Inflammatory macrophage treated with lipopolysaccharide for 4 hours (primary cell): ENCODE measurements at places on chromosomes 11 and 22.

- no peak for DNase-seq
Observed at GRCh38 chr22:19461506-19461905, 14.0 kb upstream of the C22orf39 start.

GRCh38 chr11:94638301-94638901, 71.2 kb downstream of the PIWIL4 start:
- DNase-seq = peak; percentile 30

DNA sequence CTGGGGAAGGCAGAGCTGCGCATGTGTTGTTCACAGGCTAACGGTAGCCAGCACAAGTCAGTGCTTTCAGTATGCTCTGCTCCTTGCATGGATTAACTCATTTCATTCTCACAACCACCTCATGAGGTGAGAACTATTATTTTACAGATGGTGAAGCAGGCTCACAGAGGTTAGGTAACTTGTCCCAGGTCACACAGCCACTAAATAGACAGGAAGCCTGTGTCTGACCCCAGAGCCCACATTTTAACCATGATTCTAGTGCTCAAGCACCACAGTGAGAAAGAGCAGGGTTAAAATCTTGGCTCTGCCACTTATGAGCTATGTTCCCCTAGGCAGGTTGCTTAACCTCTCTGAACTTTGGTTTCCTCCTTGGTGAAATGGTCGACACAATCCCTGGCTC, 6.2 kb upstream of the SNX15 start:
- no peak for DNase-seq

DNA sequence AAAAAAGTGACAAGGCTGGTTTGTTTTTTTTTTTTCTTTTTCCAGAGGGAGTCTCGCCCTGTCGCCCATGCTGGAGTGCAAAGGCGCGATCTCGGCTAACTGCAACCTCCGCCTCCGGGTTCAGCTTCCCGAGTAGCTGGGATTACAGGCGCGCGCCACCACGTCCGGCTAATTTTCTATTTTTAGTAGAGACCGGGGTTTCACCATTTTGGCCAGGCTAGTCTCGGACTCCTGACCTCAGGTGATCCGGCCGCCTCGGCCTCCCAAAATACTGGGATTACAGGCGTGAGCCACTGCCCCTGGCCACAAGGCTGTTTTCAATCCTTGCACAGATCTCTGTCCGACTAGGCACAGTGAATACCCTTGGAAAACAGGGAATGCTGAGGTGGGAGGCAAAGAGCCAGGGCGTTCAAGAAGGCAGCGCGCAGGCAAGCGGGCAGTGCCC, 566 bp downstream of the ATP6V1E1 start:
- DNase-seq = peak; percentile 7

DNA sequence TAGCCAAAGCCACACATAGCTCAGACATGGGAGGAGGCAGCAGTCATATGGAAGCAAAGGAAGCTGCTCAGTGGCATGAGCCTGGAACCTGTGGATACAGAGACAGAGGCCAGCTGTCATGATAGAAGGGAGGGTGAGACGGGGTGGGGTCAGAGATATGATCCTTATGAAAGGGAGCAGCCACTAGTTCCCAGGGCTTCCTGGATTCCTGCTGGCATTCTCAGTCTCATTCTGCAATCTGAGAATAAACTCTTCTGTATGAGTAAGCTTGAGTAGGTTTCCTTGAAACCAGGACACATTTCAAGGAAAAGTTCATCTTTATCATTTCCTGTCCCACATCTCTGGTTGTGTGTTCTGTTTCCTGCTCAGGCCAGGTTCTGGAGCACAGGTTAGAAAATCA, 220.2 kb upstream of the SNX19 start:
- DNase-seq = no peak
